Kidney tubule cell (primary cell): ENCODE measurements at places on chromosomes 2 and 18.

DNA sequence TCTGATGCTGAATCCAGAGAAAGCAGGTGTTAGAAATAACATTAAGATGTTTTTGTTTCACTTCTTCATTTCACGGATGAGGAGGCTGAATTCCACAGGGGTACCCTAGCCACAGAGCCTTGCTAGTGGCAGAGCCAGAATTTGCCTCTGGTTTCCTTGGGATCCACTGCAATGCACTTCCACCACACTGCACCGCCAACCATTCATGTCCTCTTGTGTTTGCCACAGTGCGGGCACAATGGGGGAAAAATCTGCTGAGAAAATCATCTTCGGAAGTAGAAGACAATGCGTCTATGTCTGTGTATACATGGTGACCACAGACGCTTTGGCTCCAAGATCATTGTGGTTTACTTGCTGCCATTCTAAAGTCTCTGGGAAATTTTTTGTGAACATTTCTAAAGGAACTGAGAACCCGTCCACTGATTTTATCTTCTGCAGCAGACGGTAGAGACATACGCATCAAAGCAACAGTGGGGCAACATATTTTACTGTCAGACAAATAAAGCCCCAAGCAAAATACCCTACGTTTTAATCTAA lies 14.9 kb downstream of the ICOS start:
- DNase-seq: no peak

- DNase-seq: no peak
Measured at GRCh38 chr2:101420623-101421022, 33.3 kb upstream of the CREG2 start.

GRCh38 chr2:239555571-239555905 lies 154.7 kb upstream of the HDAC4 start:
- DNase-seq: no peak

DNA sequence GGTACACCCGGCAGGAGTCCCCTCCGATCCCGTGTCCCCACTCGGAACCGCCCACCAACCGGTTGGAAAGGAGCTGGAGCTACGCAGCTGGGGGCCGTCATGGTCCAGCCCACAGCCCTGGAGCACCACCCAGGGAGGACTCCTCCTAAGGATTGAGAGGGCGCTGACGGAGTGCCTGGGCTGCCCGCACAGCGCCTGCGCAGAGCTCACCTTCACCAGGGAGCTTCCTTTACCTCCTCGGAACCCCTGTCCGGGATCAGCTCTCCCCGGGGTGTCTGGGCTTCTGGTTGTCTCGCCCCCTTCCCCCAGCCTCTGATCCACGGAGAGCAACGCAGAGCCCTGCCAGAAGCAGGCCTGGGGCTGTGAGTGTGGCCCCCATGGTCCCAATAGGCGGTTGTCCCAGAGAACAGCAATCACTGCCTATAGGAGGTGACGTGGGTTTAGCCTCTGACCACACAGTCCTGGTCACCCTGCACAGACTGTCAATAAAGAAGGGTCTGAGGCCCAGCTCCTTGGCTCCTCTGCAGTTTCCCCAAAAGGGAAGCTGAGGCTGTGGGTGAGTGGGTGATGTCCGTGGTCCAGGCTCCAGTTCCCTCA lies 14.6 kb downstream of the ALPG start:
- peak; percentile 7 for DNase-seq

DNA sequence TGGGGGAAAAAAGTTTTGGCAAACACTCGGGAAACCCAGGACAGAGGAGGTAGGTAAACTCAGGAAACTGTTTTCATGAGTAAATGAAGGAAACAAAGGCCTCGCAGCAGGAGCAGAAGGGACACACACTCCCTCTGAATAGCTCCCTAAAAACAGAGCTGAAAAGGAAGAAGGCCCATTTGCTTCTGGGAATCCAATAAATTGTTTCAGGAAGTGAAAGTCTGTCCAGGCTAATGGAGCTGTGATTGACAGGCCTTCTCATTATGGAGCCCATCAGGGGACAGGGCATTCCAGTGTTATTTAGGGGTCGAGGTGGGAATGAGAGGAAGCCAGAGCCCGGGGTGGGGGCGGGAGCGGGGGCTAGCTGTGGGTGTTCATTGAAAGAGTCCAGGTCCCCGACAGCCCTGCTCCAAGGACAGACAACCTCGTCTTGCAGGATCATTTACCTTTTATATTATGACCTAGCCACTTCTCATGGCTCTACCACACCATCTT lies 81.2 kb downstream of the GBX2 start:
- DNase-seq: no peak

- DNase-seq: no peak
Measured at GRCh38 chr18:68779169-68779568, 18.7 kb upstream of the CCDC102B start.

DNA sequence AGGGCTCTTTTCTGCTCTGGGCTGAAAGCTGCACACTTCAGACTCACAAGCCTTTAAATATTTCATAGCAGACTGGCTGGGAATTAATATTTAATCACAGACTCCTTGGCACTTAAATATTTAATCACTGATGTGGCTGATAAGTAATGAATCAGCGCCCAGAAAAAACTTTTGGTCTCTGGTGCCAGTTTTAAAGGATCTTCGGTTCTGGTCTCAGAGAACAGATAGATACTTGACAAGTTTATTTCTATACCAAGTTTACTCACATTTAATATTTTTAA lies 201.2 kb downstream of the MYCN start:
- peak; percentile 57 for DNase-seq

GRCh38 chr2:119338826-119339561 lies 27.6 kb downstream of the C2orf76 start:
- DNase-seq: no peak

GRCh38 chr18:45069546-45069945 lies 388.9 kb downstream of the SETBP1 start:
- DNase-seq: no peak

GRCh38 chr2:126970583-126970982 lies 71.9 kb downstream of the TEX51 start:
- DNase-seq: no peak

- DNase-seq: peak; percentile 17
Measured at GRCh38 chr18:25350489-25351251, 1.3 kb downstream of the ZNF521 start.

GRCh38 chr2:239034561-239035341 lies 186.9 kb downstream of the TWIST2 start:
- DNase-seq: no peak

DNA sequence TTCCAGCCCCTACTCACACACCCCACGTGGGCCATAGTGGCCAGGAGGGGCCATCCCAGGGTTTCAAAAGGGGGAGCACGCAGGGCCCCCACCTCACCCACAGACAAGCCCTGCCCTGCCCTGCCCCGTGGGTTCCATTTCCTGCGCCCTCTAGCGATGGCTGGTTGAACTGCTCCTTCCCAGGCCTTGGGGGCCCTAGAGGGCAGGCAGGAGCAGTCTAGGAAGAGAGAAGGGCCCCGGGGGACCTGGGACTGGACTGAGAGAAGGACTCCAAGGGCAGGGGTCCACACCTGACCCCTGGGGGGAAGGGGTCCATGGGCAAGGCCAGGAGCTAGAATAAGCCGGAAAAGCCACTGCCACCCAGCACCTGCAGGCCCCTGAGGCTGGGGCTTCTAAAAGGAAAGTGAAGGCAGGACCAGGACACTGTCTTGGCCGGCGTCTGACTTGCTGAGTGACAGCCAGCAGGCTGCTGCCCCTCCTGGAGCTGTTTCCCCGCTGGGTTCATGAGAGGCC lies 10.1 kb downstream of the CYP26B1 start:
- peak; percentile 53 for DNase-seq

DNA sequence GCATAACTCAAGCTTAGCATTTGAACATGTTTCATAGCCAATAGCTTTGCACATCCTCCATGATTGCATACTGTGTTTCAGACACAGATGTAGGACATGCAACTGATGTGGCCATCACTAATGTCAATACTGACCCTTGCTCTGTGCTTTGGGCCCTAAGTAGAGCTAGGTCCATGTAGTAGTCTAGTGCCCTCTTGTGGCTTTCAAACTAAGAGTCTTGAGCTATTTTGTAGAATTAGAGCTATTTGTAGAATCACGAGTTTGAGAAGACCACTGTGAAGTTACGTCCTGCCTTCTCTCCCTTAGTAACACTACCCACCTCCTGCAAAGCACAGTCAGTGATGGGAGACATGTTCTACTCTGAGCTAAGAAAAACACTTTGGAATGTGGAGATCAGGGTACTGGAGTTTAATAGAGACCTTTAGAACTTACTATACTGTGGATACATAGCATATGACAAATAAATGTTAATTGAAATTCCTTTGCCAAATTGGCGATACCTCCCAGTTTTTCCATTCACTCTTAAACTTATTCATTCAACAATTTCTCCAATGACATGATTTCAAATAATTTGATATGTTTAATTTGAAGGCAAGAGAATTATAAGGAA lies 306.5 kb upstream of the TNP1 start:
- DNase-seq: peak; percentile 71

DNA sequence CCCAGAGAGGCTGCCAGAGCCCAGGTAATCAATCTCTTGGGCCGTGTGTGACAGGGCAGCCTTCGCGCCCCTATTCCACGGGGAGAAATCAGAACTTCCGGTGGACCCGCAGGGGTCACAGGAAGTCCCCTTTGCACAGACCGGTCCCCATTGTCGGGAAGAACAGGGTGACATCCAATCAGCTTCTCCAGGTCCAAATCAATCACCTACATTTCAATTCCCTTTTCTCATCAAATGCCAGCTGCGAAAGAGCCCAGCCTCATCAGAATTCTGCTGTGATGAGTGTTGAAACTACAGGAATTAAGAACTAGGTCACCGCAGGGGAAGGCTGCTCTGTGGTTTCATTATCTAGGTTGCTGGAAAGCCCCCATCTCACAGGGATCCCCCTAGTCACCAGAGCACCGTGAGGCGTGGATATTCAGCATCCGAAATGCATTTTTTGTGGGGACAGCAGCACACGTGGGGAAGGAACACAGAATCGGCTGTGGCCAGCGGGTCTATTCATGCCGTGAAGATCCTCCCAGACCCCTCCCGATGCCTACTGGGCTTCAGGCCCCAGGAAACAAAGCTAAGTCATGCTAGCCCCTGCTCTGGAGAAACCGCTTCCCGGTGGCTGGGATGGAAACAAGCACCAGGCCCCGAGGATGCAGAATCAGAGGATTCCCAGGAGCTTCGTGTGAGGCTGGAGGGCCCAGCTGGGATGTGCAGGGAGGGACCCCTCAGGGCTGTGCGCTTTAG lies 193.7 kb upstream of the ID2 start:
- peak; percentile 21 for DNase-seq

- no peak for DNase-seq
Measured at GRCh38 chr2:75564713-75565359, 4.1 kb upstream of the EVA1A start.

DNA sequence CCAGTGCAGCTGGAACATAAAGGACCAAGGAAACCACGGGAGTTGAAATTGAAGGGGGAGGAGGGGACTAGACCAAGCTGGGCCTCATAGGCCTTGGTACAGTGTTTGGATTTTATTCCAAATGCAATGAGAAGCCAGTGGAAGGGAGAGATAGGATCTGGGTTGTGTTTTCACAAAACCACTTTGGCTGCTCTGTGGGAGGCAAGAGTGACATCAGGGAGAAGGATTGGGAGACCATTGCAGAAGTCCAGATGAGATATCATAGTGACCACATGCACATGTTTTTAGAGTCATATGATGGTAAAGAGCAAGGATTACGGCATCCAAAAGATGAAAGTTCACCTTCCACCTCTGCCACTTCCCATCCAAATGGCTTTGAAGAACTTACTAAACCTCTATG lies 210.2 kb downstream of the PAX3 start:
- no peak for DNase-seq

- DNase-seq: no peak
Measured at GRCh38 chr2:174600349-174600748, 2.7 kb upstream of the WIPF1 start.

DNA sequence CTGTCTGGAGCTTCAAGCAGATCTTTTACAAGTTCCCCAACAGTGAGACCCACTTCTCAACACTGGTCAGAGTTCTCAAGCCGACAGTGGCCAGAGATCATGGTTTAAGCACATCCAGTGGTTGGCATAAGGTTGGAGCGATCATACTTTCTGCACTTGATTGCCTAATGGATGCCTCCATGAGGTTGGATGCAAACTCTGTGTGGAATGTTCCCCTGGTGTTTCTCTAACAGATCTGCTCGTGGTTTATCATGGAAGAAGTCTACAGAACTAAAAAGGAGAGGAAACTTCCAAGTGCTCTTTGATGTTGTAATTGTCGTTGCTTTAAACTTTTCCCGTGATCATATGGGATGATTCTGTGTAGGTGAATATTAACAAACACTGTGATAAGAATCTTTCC lies 60.7 kb downstream of the SH3RF3 start:
- DNase-seq: no peak

DNA sequence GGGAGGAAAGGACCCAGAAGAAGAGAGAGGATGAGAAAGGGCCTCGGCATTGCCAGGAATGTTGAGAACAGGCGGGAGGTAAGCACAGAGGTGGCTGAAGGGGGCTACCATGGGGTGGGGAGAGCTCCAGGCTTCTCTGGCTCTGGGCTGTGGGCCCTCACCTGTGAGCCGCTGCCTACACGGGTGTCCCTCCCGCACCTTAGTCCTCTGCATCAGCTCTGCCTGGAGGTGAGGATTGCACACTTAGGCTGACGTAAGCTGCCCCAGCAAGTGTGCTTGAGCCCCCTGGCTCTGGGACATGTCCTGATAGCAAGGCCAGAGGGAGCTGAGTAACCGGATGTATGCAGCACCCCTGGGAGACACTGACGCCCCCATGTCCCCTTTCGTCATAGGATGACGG lies 33.9 kb downstream of the TMEM18 start:
- DNase-seq: no peak

GRCh38 chr2:100208141-100208770 lies 65.9 kb upstream of the AFF3 start:
- no peak for DNase-seq

DNA sequence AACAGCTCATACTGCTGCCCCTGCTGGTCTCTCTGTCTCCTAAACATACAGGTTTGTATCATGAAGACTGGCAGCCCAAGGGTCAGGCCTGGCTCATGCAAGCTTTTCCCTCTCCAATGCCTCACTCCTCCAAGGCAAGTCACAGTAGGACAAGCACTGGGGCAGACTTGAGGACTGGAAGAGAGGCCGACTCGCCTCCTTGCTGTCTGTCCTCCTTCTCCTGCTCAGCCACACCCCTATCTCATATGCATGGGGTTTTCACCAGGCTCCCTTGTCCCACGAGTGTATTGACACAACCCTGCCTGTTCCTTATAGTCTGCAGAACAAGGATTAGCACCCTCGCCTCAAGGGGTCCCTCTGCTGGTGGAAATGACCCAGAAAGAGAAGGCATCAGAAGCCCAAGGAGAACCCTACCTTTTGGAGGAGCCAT lies 223.7 kb downstream of the SOX11 start:
- peak; percentile 50 for DNase-seq

GRCh38 chr18:62678847-62679485 lies 36.4 kb upstream of the PHLPP1 start:
- DNase-seq: no peak

GRCh38 chr2:37090019-37090477 lies 5.7 kb downstream of the GPATCH11 start:
- no peak for DNase-seq
